ENCODE measurements at places on chromosomes 7 and 10.
A peak's percentile ranks its signal among the peaks of the same experiment; 100 is the strongest.

DNA sequence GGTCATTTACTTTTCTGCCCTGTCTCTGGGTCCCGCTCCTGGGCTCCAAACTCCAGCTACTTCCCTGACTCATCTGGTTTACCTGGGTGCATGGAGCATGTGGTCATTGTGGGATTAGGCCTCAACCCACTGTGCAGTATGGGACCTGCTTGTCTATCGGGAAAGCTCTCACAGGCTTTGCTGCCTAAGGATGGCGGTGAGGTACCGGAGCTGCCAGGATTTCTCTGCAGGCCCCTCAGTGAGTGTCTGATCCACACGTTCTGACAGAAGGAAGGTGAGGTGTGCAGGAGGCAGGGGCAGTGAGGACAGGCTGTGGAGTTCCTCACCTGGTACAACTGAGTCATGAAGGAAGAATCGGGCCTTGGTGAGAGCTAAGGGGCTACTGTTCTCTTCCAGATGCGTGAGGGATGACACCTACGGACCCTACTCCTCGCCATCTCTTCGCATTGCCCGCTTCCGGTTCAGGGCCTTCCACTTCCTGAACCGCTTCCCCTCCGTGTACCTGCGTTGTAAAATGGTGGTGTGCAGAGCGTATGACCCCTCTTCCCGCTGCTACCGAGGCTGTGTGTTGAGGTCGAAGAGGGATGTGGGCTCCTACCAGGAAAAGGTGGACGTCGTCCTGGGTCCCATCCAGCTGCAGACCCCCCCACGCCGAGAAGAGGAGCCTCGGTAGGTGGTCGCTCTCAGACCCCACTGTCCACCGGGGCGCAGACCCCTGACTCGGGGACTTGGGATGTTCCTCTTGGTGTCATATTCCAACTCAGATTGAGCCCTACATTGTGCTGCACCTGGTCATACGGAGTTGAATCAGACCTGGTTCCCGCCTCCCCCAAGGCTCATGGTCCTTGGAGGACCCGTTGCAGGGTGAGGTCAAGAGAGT lies 56.7 kb downstream of the C10orf120 start:
- DNase-seq = no peak

DNA sequence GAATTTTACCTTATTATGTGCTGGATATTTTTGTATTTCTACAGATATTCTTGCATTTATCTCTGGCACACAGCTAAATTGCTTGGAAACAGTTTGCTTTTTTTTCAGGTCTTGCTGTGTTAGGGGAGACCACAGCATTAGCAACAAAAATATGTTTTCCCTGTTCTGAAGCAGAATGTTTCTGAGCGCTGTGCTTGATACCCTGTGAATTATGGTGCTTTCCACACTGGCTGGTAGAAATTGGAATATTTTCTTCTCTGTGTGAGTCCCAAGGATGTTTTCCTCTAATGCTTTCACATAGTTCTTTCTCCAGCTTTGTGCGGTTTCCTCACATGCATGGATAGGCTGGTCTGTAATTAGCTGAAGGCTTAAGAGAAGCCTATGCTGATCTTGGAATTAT lies 651.6 kb upstream of the IGFBP3 start:
- DNase-seq = no peak

GRCh38 chr7:20326342-20326741 lies 4.4 kb upstream of the ITGB8 start:
- DNase-seq = no peak

- no peak for DNase-seq
Observed at GRCh38 chr7:73817121-73817520, 13.7 kb upstream of the CLDN4 start.

- DNase-seq = no peak
Observed at GRCh38 chr7:123748171-123748733, 551 bp downstream of the WASL start.

DNA sequence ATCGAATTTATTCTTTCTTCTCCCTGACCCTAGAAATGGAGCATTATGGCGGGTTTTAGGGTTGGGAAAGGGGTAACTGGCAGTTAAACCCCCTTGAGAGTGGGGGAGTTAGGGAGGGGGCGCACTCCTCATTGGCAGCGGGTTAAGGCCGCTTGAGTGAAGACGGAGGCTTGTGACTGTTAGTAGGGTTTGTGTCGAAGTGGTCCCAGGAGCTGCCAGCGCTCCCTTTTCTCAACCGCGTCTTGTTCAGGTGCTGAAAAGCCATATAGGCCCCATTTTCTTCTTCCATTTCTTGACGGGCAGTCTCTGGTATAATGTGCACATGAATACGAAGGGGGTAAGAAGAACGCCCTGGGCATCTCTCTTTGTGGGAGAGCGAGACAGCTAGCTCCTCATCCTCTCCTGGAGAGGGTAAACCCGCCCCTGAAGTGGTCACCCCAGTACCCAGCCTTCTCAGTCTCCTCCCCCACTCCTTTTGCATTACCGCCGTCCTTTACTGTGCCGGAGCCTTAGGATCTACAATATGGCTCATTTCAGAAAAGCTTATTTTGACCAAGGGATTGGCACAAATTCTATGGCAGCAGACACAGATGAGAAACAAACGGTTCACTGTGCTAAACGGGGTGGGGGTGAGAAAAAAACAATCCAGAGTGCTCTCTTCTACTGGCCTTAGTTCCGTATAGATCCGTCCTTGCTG lies 836 bp downstream of the KMT2E start:
- DNase-seq = peak; percentile 61

GRCh38 chr7:22635349-22635748 lies 91.7 kb upstream of the IL6 start:
- no peak for DNase-seq

- no peak for DNase-seq
Observed at GRCh38 chr10:50431791-50432190, 180.5 kb upstream of the ASAH2 start.

GRCh38 chr7:145471883-145472282 lies 636.0 kb upstream of the TPK1 start:
- no peak for DNase-seq

- no peak for DNase-seq
Observed at GRCh38 chr7:124553502-124553901, 212.1 kb downstream of the GPR37 start.

DNA sequence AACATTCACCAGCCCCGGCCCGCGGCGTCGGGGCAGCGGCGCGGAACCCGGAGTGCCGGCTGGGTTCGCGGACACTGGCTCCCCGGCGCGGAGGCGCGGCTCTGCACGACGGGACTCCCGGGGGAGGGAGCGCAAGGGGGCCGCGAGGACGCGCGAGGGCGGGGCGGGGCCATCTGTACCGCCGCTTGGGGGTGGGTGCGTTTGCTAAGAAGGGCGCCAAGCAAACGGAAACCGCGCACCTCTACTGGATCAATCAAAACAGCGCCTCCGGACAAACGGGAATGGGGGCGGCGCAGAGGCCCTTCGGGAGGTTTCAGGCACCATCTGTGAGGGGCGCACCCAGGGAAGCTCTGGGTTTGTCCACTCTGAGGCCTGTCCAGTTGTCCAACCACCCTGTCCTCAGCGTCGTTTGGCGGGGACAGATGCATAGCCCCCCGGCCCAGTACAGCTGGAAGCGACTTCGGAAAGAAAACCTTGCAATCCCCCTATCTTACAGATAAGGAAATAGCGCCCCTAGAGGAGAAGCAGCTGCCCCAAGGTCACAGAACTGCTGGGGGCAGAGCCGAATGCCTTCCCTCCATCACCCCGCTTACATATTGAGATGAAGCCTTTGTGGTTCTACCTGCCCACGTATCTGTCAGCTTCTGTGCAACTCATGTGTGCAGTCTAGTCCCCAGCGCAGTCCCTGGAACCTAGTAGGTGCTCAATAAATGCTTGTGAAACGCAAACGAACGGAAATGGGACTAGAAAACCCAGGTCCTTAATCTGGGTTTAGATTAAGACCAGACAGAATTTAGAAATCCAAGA lies 10.7 kb upstream of the SLIT1 start:
- DNase-seq = peak; percentile 71

DNA sequence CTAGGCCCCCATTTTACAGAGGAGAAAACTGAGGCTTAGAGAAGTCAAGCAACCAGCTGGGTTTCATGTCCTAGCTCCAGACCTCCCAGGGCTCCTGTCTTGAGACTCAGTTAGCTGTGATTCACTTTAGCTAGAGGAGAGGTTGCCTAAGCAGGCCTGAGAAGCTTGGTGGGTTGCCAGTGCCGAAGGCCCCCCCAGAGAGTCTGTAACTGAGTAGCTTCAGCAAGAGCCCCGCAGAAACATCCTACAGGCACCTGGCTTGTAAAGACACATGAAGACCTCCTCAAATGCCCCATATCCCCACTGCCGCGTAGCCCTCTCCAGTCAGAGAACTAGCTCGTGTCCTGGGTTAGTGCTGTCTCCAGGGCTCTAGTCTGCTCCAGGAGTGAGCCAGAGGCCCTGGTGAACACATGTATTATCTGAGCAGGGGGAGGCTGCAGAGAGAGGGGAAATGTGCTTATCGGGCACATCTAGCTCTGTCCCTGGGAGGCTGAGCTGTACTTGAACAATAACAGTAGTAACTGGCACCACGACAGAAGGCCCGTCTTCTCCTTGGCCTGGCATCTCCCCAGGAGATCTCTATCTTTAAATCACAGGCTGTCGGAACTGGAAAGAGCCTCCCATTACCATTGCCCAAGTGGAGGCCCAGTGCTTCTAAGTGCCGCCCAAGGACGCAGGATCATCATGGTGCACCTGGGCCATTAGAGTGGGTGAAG lies 28.9 kb downstream of the UNC5B start:
- DNase-seq = no peak

DNA sequence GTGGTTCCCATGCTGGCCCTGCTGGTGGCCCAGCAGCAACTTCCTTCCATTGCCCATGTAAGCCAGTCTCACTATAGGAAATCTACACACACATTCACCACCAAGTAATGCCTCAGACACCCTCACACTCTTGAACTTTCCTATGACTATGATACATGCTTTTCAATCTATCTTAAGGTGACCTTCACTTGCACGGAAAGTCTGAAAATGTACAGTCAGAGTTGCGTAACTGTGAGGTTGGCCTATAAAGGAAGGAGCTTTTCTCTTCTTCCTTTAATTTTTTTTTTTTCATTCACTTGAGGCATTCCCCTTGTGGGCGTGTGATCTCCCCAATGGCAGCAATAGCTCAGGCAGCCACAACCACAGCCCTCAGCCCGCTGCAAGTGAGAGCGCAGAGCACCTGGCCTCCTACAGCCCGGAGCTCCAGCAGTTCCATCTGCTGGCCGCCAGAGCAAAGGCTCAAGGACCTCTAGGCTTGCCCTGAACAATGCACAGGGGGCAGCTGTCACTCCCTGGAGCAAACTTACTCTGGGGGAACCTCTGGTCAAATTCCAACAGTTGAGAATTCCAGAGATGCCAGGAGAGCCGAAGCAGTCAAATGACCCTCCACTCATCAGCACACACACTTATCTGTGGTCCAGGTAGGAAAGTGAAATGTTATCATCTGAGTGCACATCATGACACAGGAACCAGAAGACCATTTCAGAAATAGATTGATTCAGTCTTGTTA lies 123.1 kb upstream of the ADO start:
- no peak for DNase-seq

- DNase-seq = no peak
Observed at GRCh38 chr10:74040200-74041126, 42.5 kb downstream of the VCL start.

GRCh38 chr10:3723766-3724165 lies 61.2 kb downstream of the KLF6 start:
- no peak for DNase-seq

DNA sequence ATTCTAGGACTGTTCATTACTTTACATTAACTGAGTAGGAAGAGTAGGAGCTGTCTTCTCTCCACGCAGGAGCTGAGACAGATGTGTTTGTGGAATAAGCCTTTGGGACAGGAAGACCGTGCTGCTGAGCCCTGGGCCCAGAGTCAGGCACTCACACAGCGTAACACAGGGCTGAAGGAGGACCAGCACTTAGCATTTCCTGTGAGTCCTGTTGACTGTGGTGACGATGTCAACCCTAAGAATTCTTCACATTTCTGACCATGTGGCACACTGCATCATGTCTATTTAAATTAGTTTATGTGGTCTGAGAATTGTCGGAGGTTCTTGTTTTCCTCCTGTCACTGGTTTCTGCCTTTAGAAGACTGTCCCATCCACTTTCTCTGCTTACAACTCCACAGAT lies 117.2 kb downstream of the PIP4K2A start:
- no peak for DNase-seq

GRCh38 chr10:71396711-71397295 lies at the start of gene CDH23:
CDH23 (plus strand) TSS chr10:71396920; CDS start chr10:71439832, 42,912 bp downstream.
- DNase-seq = no peak

- peak; percentile 27 for DNase-seq
Observed at GRCh38 chr7:104653825-104654401, 325.5 kb downstream of the LHFPL3 start.

DNA sequence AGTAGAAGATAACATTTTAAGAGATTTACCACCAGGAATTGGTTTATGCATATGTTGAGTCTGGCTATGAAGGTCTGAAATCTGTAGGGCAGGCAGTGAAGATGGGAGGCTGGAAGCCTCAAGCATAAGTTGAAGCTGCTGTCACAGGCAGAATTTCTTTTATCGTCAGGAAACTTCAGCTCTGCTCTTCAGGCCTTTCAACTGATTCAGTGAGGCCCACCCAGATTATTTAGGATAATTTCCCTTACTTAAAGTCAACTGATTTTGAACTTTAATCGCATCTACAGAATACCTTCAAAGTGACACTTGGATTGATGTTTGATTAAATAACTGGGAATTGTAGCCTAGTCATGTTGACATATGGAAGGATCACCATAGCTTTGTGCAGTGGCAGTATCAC lies 190.5 kb downstream of the PPP1R9A start:
- no peak for DNase-seq

DNA sequence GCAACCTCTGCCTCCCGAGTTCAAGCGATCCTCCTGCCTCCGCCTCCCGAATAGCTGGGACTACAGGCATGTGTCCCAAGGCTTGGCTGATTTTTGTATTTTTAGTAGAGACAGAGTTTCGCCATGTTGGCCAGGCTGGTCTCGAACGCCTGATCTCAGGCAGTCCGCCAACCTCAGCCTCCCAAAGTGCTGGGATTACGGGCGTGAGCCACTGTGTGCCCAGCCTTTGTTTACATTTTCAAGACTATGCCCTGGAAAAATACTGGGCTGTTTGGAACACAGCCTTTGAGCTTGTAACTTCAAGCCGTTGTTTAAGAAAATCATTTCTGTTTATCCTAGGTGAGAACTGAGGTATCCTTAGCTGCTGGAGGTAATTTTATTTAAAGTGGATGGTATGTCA lies 1.9 kb downstream of the ZKSCAN1 start:
- no peak for DNase-seq

- DNase-seq = no peak
Observed at GRCh38 chr10:43036481-43037428, 40.1 kb upstream of the RET start.

GRCh38 chr10:71188201-71188600 lies 24.2 kb upstream of the UNC5B start:
- DNase-seq = no peak

DNA sequence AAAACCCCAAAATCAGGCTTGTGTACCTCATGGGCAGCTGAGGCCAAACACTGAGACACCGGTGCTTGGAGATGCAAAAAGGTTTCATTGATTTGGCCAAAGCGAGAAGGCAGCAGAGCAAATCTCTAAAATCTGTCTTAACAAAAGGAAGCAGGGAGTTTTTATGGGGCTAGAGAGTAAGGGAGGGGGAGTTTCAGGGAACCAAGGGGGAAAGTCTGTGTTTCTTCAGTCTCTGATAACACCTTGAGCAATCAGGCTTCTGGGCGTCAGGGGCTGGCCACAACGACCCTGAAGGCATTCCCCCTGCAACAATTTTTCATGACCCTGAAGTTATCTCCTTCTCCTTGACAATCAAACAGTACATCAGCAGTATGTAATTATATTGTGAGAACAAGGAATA lies 2.7 kb upstream of the ZNF786 start:
- no peak for DNase-seq

- no peak for DNase-seq
Observed at GRCh38 chr10:75924309-75924902, 493.0 kb downstream of the LRMDA start.

Measured in NCI-H1694 (cell line).